ENCODE measurements at places on chromosomes 16 and 17. TPM values are rescaled to one million over a fixed set of nuclear protein-coding genes. Genes with fewer than 3 reads are reported as not detected.

DNA sequence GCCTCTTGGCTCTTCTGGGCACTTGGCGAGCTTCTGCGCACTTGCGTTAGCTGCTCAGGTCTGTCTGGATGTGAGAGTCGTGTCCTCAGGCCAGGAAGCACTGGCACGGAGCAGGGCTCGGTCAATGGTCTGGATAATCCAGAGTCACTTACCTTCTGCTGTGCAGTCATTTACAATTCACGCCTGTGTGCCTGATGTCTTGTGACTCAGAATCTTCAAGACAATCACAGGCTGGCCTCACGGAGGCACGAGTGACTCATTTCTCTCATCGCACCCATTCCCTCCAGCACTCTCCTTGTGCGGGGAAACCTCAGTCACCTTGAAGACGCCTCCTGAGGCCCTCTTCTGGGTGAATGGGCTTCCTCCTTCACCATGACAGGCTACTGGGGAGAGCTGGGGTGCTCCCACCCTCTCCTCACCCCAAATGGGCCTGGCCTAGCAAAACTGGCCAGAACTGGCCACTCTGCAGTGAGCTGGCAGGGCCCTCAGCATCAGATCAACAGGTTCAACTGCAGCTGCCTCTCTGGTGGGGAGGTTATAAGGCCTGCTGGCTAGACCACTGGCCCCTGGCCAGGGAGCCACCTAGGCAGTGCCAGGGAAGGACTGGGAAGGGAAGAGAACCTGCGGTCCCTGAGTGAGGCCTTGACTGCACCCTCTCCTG, 1.9 kb upstream of the CAPN15 start:
- peak; percentile 71 for DNase-seq

Gene ARHGDIA
- 617 TPM for total RNA-seq

- no peak for DNase-seq
These were observed 9.7 kb downstream of the CHAD start for GRCh38 chr17:50458701-50459676.

Gene LCAT
- total RNA-seq: 44.9 TPM

GRCh38 chr17:50699410-50699809, 8.3 kb downstream of the ANKRD40 start:
- DNase-seq: no peak

GRCh38 chr17:28039251-28039650, 3.2 kb upstream of the NLK start:
- no peak for DNase-seq

DNA sequence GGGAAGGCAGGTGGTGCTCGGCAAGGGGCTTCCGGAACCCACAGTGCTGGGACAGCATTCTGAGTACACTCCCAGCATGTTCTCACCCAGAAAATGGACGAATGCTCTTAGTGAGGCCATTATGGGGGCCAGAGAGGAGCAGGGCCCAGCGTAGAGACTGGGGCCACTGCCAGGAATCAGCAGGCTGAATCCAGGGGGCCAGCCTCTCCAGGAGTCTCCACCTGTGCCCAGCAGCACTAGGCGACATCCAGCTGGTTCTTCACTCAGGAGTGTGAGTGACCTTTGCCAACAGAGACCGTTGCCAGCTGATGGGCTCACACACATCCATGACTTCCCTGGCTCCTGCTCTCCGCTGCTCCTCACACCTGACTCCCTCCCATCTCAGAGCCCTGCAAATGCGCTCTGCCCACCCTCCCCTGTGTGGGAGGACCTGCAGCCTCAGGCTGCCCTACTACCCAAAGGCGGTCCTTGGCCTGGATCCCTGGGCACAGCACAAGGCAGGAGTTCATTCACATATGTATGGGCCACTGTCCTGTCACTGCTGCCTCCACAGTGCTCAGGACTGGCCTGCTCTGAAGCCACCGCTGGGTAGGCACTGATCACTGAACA, 5.1 kb downstream of the RHBDF1 start:
- DNase-seq: no peak

Gene MYH13
- not detected for total RNA-seq

- no peak for DNase-seq
These were observed 337.5 kb downstream of the SOX9 start for GRCh38 chr17:72458301-72458700.

- DNase-seq: no peak
These were observed 767 bp downstream of the ATP2C2 start for GRCh38 chr16:84369105-84369504.

DNA sequence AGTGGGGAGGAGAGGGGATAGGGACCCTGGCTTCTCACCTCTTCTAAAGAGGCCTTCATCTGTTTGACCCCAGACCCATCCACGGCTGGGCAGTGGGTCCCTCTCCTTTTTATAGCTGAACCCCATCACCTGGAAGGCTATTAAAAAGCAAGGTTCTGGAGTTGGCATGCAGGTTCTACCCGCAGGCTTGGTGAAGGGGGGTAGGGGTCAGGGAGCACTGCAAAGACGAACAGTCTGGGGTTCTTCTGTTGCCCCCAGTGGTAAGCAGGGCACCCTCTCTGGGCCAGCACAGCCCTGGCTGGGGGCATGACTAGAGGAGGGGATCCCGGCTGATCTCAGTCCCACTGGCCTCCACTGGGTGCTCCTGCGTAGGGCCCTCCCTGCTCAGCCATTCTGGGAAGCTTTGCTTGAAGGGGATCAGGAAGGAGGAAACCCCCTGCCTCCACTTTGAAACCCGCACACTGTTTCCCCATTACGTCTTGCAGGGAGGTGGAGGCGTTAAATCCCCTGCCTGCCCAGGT, 13.6 kb downstream of the CMIP start:
- DNase-seq: no peak

- no peak for DNase-seq
These were observed 271.8 kb downstream of the CPPED1 start for GRCh38 chr16:12531937-12532336.

- peak; percentile 16 for DNase-seq
These were observed 15.4 kb downstream of the ZFPM1 start for GRCh38 chr16:88468275-88469129.

DNA sequence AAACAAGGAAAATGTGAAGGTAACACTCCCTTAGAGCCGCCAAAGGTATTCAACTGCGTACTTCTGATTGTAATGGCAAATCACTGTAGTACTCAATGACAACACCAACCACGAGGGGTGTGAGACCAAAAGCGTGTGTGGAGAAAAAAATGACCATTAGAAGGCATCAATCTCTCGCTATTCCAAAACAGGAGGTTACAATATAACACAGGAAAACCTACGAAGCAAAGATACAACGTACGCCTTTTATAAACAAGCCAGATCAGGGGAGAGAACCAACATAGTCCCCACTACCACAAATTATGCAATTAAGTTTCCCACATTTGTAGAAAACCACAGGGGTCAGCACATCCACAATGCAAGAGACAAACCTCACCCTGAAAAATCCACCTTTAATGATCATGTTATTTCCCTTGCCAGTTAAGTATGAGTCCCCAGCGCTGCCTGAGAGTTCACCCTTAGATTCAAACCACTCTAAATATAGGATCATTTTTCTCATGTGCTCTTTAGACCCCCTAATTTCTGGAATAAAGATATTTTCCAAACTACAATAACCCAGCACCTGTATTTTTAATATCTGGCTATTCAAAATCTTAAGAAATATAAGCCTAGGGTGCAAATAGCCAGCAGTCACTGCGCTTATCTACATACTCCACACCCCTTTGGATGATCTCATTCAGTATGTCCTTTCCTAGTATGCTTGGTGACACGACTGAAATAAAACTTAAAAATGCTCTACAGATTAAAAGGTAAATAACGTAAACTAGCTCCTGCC, 12.4 kb downstream of the TEX14 start:
- no peak for DNase-seq

DNA sequence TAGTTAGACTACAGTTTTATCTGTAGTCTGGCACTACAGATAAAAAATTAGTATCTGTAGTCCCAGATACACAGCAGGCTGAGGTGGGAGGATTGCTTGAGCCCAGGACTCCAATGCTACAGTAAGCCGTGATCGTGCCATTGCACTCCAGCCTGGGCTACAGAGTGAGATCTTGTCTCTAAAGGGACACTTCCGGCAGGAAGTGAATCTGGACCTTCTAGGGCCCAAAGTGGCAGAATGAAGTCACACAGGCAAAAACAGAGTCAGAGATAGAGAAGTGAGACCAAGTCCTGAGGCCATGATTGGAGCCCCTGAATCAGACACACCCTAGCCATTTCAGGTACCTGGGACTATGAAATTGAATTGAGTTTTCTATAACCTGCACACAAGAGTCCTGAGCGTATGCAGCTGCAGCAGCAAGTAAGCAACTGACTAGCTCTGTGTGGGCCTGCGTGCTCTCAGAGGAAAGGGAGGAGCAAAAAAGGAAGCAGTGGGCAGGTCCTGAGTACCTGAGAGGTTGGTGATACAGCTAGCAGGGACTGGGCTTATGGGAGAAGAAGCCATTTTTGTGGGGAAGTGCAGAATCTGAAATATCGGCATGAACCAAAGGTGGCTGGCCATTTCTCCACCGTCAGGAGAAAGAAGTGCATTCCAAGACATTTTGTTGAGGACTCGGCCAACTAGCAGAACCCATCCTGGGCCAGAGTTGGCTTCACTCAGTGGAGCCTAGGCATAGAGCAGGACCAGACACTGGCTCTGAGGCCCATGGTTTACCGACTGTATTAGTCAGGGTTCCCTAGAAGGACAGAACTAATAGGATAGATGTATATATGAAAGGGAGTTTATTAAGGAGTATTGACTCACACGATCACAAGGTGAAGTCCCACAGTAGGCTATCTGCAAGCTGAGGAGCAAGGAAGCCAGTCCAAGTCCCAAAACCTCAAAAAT, 27.2 kb upstream of the BRD7 start:
- no peak for DNase-seq

DNA sequence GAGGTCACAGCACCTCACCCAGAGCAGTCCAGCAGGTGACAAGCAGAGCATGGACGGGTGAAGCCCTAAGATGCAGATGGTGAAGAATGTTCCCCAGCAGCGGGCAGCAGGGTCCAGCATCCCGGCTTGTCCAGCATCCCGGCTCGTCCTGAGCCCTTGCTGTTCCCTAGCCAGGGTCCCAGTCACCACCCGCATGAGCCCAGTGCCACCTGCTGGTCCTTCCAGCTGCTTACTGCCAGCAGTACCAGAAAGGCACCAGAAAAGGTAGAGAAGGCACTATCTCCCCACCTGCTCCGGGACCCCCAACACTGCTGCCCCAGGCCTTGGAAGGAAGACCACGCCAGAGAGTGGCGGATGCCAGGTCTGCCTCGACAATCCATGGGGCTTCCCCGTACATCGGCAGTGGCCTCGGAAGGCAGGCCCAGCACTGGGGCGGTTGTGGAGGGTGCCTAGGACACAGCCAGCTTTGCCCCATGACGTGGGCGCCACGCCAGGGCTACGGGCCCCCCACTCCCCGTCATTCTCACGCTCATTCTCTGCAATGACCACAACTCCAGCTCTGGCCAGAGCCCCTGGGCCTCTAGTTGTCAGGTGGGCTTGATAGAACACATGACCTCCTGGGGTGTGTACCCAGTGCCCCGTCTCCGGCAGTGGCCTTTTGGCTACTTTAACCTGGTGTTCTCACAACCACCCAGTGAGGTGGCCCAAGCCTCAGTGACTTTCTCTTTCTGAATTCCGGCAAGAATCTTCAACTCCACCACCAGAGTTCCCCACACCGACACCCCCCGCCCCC, 1.4 kb downstream of the CENPX start:
- DNase-seq: peak; percentile 61

- no peak for DNase-seq
These were observed 39.2 kb upstream of the ARL4D start for GRCh38 chr17:43359469-43360110.

DNA sequence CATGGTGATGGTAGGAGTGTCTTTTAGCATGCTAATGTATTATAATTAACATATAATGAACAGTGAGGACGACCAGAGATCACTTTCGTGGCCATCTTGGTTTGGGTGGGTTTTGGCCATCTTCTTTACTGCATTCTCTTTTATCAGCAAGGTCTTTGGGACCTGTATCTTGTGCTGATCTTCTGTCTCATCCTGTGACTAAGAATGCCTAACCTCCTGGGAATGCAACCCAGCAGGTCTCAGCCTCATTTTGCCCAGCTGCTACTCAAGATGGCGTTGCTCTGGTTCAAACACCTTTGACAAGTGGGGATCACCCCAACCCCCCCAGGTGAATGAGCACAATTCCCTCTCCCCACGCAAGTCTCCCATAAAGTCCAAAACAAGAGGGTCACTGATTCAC, 49.3 kb upstream of the ETV4 start:
- DNase-seq: no peak

Gene GLYR1
- total RNA-seq: 107 TPM

Gene PITPNM3
- total RNA-seq: 0.76 TPM

Gene KCNJ18
- total RNA-seq: not detected

Gene TBC1D3K
- total RNA-seq: not detected

GRCh38 chr17:81794509-81794908, 9.4 kb upstream of the GCGR start:
- no peak for DNase-seq

DNA sequence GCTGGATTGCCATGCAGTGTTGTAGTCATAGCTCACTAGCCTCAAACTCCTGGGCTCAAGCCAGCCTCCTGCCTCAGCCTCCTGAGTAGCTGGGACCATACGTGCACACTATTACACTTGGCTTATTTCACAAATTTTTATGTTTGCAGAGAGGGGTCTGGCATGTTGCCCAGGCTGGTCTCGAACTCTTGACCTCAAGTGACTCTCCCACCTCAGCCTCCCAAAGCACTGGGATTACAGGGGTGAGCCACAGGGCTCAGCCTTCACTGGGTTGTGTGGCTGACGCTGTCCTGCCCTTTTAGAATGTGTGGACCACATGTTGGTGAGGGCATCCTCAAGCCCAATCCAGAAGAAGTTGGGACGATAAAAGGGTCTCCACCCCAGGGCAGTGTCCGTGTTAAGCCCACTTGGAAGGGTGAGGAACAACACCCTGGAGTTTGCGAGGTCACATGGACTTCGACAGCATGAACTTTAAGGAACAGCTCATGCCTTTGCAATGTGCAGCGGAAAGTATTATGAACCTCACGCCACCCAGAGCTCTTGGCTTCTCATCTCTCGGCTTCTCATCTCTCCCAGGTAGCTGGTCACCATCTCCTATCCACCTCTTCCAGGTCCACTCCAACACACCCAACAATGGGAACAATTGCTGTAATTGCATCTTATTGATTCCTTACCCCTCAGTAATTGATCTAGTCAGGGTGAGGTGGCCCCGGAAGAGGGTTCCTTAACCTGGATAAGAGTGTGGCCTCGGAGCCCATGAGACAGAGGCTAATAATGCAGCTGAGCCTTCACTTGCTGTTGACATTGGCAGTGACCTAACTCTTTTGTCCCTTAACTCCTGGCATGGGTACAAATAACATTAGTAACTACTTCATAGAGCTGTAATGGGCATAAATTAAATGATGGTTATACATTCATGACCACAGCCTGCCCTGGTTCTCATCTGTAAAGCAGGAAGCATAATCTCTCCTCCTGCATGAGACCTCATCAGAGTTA, 6.7 kb downstream of the FOXL1 start:
- DNase-seq: peak; percentile 28

- no peak for DNase-seq
These were observed 67.7 kb upstream of the GSG1L start for GRCh38 chr16:28131181-28131580.

Gene CNTNAP1
- total RNA-seq: 3.6 TPM

Gene SGCA
- not detected for total RNA-seq

DNA sequence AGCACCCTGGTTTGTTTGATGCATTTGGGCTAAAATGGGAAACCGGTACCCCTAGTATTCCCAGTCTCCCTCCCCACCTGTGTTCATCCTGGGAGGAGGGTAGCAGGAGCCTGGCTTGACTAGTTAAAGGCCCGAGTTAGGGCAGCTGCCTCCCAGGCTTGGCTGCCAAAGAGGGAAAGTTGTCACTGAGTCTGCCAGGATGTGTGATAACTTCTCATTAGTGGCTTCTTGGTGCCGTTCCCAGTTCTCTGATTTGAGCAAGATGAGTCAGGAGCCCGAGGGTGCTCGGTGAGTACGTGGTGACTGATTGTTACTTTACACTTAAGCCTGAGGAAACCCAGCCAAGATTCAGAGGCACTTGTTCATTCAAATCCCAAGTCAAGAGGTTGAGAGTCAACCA, 2.5 kb downstream of the KRT32 start:
- peak; percentile 32 for DNase-seq

Gene ALOX12
- not detected for total RNA-seq

All from endothelial cell of umbilical vein (primary cell).